AG04449 (cell line): ENCODE measurements at places on chromosomes 4 and X.

DNA sequence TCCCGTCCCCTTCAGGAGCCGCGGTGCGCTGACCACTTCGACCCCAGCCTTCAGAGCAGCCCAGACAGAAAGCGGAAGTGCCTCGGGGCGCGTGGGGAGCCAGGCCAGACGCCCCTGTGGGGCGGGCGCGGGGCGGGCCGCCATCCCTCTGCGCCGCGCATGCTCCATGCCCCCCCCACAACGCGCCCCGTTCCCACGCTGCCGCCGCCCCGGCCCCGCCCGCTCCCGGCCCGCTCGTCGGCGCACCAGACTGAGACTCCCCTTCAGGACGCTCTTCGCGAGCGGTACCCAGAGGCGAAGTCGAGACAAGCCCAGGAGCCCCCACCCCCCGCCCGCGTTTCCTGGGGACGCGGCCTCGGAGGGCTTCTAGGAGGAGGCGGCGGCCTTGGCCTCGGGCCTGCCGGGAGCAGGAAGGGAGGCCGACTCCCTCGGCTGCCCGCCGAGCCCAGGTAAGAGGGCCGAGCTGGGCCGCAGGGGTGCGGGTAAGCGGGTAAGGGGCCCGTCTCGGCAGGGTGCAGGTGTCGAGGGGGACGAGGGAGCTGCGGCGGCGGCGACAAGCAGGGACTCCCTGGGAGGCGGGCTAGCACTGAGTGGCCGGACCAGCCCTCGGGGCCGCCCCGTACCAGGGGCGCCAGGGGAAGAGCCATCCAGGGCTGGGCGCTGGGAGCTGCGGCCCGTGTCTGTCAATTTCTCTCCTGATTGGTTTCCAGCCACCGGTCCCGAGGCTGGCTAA, at the start of gene ZFP92:
TSS of gene ZFP92 (plus strand) at position 218 of the 733 bp plus-strand sequence. CDS start 6,851 bp downstream, outside the sequence.
- no peak for DNase-seq

GRCh38 chr4:170079981-170080380, 9.8 kb downstream of the AADAT start:
- DNase-seq: no peak

DNA sequence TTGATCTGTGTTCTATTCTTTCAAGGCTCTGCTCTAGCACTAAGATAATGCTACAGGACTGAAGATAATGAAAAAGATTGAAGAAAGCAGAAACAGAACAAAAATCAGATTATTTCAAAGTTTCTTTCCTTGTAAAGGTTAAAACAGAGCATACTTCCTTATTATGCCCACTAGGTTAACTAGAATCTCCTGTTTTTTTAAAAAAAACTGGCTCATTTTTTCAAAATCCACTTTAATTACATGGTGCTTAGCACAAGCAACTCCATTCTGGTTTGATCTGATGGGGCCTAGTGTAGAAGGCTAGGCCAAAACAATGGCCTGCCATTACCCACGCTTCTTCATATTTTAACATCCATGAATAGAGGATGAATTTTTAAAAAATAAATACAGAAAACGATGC, 1.2 kb upstream of the UBA6 start:
- DNase-seq: no peak

DNA sequence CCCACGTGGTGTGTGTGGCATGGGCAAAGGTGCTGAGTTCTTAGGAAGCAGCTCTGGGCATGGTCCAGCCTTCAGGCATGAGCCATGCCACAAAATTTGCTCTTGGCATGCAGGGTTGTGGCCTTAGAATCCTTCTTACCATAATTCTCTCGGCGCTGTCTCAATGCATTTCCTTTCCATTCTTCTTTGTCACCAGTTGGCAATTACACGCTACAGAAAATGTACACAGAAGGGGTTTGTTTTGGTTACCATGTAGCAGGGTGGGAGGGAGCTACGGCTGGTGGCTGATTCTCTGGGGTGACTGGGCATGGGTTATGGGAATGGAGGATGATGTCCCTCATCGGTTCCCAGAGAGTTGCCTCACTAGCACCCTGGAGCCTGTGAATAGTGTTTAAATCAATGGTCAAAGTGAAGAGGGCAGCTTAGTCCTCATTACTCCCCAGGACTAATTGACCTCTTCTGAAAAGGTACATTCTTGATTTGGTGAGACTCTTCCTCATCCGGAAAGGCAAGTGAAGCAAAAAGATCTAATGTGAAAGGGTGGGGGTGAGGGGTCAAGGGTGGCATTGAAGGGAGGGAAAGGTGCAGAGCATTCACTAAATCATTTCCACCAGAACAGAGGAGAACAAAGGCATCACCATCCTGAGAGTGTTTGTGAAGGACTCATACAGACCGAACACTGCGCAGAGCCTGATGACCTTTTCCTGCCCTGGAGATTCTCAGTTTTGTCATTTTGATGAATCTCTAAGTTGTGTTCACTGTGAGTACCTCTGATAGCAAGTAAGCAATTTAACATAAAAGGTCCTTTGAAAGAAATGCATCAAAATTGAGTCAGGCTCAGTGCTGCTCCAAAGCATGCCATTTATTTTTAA, 199.8 kb upstream of the SFRP2 start:
- DNase-seq: no peak

- no peak for DNase-seq
These were observed 111.8 kb downstream of the EFNB1 start for GRCh38 chrX:68940601-68941000.

- DNase-seq: no peak
These were observed 832.4 kb upstream of the PCDH10 start for GRCh38 chr4:132316738-132317137.
